ENCODE measurements at places on chromosomes 4 and X.

GRCh38 chrX:50003467-50003866 lies 81.1 kb downstream of the CLCN5 start:
- DNase-seq, result no peak

- DNase-seq, result no peak
Measured at GRCh38 chr4:9949573-9949972, 71.7 kb downstream of the SLC2A9 start.

- no peak for DNase-seq
Measured at GRCh38 chr4:71709961-71710360, 73.9 kb downstream of the GC start.

DNA sequence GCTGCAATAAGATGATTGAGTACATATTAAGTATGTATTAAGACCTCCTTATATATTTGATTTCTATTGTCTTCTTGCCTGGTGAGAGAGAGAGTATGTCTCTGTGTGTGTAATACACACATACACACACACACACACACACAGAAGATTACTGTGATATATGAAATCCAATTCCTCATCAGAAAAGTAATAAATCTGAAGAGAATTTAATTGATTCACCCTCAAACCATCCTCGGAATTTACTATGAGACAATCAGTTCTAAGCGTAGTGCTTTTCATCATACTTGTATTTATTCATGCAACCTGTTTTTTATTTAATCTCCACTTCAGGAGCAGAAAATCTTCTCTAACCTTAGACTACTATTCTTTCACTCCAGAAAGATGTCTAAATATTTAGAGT lies 62.3 kb upstream of the TLL1 start:
- DNase-seq, result no peak

DNA sequence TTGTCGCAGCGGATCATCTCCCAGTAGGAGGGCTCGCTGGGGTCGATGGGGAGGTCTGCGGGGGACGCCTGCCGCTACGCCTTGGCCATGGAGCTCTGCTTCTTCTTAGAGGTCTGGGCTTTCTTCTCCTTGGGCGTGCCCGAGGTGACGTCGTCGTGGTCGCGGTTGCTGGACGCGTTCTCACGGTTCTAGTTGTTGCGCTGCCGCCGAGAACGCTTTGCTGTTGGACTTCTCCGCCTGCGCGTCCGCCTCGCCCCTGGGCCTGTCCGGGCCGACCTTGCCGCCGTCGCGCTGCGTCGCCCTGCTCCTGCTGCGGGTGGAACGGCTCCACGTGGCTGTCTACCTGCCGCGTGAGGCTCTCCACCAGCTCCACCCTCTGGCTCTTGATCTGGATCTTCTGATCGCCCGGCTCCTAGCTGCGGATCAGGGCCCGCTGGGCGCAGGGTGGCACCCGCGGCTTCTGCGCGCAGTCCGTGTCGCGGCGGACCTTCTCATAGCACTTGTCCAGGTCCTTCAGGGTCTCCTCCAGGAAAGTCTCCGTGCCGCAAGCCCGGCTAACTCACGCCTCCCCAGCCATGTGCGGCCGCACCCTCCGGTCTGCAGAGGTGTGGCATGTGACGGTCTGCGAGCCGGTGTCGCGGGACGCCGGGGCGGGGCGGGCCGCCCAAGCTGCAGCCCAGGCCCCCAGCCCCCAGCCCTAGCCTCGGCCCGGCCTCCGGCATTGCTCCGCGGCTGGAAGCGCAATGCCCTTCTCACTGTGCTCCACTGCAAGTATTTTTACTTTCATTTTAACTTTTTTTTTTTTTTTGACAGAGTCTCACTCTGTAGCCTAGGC lies 40.5 kb upstream of the OGT start:
- peak; percentile 10 for DNase-seq

DNA sequence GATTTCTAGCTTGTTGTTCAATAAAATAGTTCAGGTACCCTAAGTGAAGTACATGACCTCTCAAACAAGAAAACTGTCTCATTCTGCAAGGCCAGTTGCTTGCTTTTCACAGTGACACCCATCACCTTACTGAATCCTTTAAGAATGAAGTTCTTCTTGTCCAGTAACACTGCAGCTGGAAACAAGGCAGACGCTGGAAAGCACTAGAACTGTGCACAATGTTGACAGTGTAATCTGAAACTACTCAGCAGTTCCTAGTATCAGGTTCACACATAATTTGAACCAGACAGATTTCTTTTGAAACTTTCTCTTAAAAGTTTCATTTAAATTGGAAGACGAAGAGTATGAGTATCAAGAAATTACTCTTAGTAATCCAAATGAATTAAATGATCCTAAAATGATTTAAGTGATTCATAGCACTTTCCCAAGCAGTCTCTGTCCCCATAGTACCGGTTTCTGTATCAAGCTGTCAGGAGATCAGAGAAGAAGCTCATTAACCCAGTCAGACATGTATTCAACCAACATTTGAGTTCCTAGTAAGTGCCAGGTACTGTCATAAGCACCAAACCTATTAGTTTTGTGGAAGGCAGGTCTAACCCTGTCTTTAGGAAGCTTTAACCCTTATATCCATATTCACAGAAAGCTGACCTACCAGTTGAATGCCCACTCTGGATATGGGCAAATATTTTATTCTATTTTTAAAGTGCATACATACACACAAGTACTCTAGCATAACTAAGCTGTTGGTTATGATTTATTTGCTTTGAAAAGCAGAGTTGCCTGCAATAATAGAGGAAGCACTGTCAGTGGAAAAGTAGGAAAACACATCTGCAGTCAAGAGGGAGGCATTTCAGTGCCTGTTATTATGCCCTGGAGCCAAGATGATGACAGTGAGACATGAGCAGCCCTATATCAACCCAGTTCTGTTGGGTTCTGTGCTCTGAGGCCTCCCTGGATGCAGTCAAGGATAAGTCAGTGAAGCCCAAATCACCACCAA lies 63.6 kb downstream of the PALLD start:
- DNase-seq, result no peak

DNA sequence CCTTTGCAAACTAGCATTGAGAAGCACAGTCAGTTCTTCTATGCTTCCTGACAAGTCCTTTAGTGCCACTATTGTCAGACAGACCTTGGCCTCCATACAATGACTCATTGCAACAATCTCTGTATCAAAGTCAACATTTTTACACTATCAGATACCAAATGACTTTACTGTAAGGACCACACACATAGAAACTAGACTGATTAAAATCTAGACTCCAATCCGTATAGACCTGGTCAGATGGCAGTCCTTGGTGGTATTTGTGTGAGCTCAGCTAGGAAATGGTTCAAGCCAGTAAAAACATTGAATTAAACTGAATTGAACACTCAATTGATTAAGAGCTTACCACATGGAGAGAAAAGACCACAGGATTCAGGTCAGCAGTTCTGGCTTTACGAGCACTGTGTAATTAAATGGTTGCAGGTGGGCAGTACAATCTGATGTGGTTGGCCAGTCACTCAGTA lies 549.8 kb upstream of the LCORL start:
- no peak for DNase-seq

DNA sequence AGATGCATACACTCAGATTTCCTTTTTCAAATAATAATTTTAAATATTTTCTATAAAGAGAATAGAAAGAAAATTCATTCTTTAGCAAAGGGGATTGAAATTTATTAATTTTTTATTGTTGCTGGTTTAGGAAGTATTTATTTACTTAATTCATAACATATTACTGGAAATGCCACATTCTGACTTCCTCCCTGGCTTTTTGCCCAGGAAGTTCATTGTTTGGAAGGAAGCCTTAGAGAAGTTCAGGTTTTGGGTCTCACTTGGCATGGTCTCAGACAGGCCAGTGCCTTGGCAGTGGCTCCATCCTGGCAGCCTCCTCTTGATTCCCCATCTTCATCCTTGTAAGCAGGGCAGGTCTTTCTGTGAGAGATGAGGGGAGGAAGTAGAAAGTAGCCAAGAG lies 50.5 kb downstream of the IL15 start:
- peak; percentile 52 for DNase-seq

GRCh38 chr4:8039290-8039689 lies 99.6 kb upstream of the AFAP1 start:
- DNase-seq, result no peak

GRCh38 chr4:169062897-169063244 lies 52.8 kb upstream of the CBR4 start:
- DNase-seq, result no peak

GRCh38 chrX:39409246-39409917 lies 608.1 kb downstream of the MID1IP1 start:
- DNase-seq, result no peak

GRCh38 chrX:77087529-77088169 lies 359.5 kb upstream of the FGF16 start:
- DNase-seq, result peak; percentile 47

DNA sequence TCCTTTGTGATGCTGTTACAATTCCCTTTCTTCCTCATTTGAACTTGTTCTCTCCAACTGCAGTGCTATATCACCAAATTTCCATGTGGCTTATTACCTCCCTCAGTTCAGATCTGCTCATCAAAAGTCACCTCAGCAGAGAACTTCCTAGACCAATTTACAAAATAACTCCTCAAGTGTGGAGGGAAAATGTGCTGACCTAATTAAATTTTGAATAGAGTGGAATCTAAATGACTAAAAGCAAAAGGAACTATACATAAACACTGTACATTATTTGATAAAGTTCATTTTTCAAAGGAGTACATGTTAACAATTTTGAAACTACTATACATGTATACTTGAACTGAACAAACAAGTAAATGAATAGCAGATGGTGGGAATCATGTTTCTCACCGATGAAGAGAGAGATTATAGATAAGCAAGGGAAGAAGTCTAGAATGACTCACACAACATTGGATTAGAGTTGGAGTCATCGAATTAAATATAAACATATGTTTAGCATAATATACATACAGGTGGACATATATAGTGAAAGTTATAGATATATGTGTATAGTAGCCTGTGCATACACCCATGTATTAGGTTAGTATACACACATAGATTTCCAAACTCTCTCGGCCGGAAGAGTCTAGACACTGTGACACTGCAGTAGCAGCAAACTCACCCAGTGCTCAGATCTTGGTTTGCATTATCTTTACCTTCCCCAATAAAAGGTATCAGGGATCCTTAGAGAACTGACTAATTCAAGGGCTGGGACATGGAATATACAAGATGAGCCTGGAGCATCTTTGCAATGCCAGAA lies 318.7 kb downstream of the PCDH18 start:
- DNase-seq, result no peak

- DNase-seq, result no peak
Measured at GRCh38 chr4:70556856-70557255, 35.2 kb upstream of the AMBN start.

- DNase-seq, result no peak
Measured at GRCh38 chr4:6890358-6890757, 19.3 kb upstream of the TBC1D14 start.

GRCh38 chrX:150869450-150869849 lies 29.0 kb downstream of the CD99L2 start:
- DNase-seq, result no peak

- DNase-seq, result no peak
Measured at GRCh38 chr4:98779088-98779487, 120.7 kb upstream of the TSPAN5 start.

DNA sequence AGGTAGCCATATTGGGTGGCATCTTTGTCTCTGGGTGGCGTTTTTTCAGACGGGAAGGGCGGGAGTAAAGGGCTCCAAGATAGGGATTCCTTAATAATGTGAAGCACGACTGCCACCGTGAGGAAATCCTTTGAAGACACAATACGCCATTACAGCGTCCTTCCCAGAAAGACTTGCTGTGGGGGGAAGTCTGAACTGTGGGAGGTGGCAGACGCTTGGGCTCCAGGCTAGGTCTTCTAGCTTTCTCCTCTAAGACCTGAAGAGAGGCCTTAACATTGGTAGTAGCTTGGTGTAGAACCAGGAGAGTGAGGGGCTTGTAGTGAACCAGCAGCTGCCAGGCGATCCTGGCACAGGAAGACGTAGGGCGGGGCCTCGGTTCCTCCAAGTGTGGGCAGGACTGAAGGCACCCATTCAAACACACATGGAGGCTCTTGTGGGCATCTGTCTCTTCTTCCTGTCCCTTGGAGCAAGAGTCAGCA lies 197.3 kb downstream of the OR13H1 start:
- DNase-seq, result peak; percentile 58

- no peak for DNase-seq
Measured at GRCh38 chr4:69984030-69984443, 11.7 kb upstream of the STATH start.

- DNase-seq, result no peak
Measured at GRCh38 chr4:85491527-85491926, 16.6 kb downstream of the ARHGAP24 start.

- no peak for DNase-seq
Measured at GRCh38 chr4:40000711-40001110, 23.0 kb upstream of the PDS5A start.

DNA sequence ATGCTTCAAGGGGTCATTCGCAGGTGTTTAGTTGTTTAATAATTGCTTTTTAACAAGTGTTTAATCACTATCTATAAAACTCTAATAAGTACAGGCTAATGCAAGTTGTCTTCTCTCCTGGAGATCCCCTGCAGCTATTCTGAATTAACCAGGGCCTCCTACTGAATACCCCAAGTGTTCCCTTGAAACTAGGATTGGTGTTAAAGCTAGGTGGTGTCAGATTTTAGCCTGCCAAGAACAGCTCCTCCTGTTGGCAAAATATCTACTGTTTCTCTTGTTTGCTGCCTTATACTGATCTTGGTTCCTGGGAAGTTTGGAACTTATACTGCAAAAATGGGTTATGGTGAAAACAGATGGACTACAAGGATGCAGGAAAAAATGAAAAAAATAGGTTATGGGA lies 26.1 kb upstream of the TMEM154 start:
- no peak for DNase-seq

- DNase-seq, result no peak
Measured at GRCh38 chr4:156473151-156473550, 498.4 kb downstream of the PDGFC start.

DNA sequence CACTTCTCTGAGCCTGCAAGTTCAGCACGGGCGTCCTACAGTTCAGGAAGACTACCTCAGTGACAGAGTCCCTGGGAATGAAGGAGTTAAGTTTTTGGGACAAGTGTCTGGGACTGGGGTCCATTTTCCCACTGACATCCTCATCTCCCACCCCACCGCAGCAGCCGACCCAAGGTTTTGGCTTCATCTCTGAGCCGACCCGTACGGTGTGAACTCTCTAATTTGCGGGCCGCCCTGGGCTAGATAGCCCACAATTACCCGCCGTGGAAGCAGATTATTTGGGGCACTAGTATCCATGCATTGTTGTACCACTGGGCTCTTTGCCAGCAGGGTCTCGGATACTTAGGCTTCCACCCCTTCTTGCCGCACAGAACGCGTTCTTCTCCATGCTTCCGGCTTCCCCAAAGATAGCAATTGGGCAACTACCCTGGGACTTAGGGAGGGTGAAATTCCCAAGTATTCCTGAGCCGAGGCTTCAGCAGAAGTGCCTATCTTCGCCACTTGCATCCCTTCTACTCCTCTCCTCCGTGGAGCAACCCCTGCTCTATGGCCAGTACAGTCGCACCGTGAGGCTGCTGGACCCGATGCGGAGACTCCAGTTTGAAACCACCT lies 2.4 kb downstream of the IL1RAPL2 start:
- no peak for DNase-seq

- no peak for DNase-seq
Measured at GRCh38 chr4:174107746-174108354, 175.6 kb downstream of the FBXO8 start.

DNA sequence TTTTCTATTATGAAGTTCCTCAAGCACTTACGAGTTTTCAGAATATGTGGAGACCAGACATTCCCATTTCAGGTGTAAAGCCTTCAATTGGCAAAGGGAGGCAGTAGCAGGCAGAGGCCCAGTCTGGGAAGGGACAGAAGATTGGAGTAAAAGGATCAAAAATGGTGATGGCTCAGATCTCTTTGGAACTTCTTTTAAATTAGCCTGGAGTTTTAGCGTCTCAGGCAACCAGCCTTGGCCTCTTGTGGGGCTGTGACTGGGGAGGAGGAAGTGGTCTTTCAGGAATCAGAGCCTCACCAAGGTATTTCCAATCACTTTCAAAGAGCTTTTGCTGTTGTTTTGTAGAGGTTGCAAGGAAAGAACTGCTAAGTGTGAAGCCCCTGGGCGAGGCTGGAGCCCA lies 239.1 kb downstream of the FRAS1 start:
- DNase-seq, result no peak
